ENCODE measurements at places on chromosomes 7 and 10.

GRCh38 chr10:47458466-47459154 lies 25.3 kb downstream of the ANXA8 start:
- DNase-seq, result no peak

DNA sequence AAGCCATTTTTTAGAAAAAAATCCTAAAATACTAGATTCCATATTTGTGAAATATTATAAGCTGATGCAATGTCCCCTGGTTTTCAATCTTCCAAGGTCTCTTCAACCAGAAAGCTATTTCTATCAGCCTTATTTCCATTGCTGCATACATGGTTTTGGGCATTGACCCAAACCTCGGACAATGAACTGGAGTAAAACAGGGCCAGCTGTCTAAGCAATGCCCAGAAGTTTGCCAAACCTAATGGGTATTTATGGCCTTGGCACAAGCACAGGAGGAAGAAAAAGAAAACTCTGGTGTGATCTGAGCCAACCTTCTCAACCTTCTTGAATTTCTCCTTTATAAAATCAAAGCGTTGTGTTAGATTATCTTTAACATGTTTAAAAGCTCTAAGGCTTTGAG lies 402.3 kb downstream of the DNAJB9 start:
- DNase-seq, result no peak

DNA sequence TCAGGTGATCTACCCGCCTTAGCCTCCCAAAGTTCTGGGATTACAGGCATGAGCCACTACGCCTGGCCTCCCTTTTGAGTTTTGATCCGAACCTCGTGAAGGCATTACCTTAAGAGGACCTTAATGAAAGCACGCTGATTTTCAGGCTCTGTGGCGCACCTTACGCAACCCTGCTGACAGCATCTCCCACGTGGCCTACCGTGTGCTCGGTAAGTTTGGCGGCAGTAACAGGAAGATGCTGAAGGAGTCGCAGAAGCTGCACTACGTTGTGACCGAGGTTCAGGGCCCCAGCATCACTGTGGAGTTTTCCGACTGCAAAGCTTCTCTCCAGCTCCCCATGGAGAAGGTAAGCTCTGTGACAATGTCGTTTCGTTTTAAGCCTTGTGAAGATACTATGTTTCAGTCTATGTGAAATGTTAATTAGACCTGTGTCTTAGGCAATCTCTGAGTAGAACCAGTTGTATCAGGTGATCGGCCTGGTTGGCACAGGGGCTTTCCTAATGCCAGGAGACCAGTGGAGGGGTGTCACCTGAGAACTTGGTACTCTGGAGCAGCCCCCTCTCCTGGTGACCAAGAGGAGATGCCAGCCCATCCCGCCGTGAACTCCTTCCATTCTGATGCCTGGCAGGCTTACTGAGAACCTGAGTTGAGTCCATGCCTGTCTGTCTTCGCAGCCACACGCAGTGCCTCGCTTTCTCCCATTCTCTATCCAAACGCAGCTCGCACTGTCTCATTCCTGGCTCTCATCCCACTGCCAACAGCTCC lies 43.5 kb downstream of the TRRAP start:
- DNase-seq, result no peak

DNA sequence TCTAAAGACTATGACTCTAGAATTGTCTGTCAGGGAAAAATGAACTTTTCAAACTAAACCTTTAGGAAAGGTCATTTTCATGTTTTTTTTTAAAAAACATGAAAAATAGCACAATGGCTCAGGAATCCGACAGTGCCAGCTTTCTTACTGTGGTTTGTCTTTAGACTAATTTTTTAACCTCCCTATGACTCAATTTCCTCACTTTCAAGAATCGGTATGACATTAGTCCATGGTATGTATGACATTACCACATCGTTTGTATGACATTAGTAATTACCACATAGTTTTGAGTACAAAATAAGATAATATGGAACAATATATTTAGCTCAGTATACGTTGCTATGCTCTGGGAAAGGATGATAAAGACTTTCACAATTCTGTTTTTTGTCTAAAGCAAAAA lies 383.2 kb downstream of the PTPRN2 start:
- no peak for DNase-seq

GRCh38 chr10:130627346-130628045 lies 491.3 kb downstream of the GLRX3 start:
- no peak for DNase-seq

- DNase-seq, result no peak
These were observed 39.0 kb upstream of the TECTB start for GRCh38 chr10:112244197-112244596.

DNA sequence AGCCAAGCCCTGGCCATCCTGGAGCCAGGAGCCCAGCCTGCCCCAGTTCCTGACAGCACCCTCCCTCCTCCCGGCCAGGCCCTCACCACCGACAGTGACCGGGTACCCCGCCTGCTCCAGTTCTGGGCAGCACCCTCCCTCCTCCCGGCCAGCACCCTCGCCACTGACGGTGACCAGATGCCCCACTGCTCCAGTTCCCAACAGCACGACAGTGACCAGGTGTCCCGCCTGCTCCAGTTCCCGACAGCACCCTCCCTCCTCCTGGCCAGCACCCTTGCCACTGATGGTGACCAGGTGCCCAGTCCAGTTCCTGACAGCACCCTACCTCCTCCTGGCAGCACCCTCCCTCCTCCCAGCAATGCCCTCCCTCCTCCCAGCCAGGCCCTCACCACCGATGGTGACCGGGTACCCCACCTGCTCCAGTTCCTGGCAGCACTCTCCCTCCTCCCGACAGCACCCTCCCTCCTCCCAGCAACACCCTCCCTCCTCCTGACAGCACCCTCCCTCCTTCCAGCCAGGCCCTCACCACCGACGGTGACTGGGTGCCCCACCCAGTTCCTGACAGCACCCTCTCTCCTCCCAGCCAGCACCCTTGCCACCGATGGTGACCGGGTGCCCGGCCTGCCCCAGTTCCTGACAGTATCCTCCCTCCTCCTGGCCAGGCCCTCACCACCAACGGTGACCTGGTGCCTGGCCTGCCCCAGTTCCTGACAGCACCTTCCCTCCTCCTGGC lies 40.3 kb downstream of the VIPR2 start:
- no peak for DNase-seq

DNA sequence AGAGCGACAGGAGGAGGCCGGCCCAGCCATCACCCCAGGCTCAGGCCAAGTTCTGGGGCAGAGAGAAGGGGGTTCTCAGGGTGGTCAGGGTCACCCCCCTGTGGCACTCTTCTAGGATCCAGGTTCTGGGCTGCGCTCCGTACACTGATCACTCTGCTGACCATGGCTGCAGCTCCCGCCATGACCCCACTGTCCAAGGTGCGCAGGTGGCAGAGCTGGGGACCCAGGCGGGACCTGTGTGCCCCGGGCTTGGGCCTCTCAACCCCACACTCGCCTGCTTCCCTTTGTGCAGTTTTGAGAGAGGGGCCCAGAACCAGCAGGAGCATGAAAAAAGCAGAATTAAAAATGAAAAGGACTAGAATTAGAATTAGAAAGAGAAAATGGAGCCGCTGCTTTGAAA lies 227.1 kb downstream of the FANK1 start:
- no peak for DNase-seq

DNA sequence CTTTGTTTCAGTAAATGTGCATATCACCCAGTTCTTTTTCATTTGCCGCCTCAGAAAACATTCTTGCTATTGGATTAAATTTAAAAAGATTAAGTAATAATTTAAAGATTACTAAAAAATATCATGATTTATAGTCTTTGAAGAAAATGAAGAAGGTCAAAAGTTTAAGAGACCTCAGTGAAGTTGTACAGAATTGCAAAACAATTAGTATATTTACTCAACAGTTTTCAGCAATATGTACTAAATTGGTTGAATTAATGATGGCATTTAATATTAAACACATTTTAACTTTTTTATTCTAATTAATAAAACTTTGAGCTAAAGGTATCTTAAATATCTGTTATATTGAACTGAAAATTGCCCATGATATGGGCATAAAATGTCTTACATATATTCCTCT lies 49.9 kb upstream of the KLF6 start:
- DNase-seq, result no peak

GRCh38 chr10:123008355-123009104 lies at the start of the genes ACADSB and IKZF5:
Gene ACADSB (plus strand): TSS chr10:123009006. CDS start chr10:123009030, 24 bp downstream.
Gene IKZF5 (minus strand): TSS chr10:123008795. CDS start chr10:122998625, 10,170 bp downstream.
- peak; percentile 97 for DNase-seq

- DNase-seq, result no peak
These were observed 83.5 kb downstream of the PRR15 start for GRCh38 chr7:29647020-29647654.

GRCh38 chr10:20769481-20769880 lies 127.6 kb downstream of the NEBL start:
- DNase-seq, result no peak

- DNase-seq, result peak; percentile 82
These were observed 29.7 kb downstream of the VIM start for GRCh38 chr10:17257466-17258321.

- no peak for DNase-seq
These were observed 148.7 kb upstream of the PPP2R2D start for GRCh38 chr10:131751827-131752775.

GRCh38 chr7:26073041-26073440 lies 79.0 kb upstream of the NFE2L3 start:
- no peak for DNase-seq

DNA sequence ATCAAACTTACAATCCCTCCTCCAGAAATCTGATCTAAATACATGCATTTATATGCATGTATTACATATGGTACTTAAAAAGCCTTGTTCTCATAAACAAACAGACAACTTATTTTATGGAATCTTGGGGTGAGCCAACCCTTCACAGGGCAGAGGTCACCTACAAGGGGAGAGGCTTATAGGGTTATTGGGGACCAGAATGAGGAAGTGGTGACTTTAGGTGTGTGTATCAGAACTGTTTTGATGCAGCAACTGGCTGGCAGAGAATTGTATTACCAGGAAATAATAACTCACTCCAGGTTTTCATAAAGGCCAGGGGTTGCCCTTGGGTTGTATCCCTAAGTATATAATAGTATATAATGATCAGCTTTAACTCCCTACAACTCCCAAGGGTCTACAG lies 91.1 kb downstream of the SVIL start:
- no peak for DNase-seq

GRCh38 chr10:110305767-110306451 lies 1.2 kb upstream of the SMNDC1 start:
- peak; percentile 82 for DNase-seq

DNA sequence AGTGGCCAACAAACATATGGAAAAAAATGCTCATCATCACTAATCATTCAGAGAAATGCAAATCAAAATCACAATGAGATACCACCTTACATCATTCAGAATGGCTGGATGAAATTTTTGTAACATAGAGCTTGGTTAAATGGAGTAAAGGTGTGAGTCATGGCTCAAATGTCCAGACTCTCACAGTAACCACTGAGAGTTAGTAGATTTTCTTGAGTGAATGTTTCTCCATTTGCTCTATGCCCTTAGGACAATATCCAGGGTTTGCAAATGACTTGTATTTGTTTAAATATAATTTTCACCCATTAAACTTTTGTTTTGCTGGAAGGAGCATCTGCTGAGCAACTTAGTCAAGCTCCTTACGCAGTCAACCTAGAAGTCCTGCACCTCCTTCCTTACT lies 967.2 kb downstream of the XPNPEP1 start:
- DNase-seq, result no peak

DNA sequence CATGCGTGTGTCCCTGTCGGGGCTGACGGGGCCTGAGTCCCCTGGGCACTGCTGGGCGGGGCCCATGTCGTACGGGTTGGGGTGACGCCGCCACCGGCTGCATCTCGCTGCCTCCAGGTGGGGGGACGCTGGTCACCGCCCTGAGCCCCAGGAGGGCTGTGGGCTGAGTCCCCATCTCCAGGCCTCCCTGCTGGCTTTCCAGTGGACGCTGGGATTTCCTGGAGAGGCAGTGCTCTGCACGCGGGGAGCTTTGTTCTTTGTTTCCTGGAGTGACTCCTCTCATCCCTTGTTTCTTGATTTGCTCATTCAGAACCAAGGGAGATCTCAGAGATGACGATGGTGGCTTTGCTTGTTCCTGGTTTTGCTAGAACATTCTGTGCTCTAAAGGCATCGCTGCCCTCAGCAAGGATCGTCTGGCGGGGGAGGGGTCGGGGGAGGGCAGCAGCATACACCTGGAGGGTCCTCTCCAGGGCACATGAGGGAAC lies 21.0 kb downstream of the PWWP2B start:
- DNase-seq, result no peak

DNA sequence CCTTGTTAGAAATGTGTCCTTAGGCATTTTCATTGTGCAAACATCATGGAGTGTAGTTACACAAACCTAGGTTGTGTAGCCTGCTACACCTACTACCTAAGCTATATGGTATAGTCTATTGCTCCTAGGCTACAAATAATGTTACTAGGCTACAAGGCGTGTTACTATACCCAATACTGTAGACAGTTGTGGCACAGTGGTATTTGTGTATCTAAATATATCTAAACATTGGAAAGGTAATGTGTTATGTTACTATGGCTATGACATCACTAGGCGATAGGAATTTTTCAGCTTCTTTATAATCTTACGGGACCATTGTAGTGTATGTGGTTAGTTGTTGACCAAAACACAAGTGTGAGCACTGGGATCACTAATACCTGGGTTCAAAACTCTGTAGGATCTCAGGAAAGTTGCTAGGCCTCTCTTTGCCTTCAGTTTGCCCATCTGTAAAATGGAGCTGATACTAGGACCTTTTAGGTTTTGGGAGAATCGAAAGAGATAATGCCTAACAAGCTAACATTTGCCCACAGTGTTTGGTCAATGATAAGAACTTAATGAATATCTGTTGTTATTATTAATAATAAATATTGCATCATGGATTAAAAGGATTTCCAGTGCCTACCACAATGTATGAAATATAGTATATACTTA lies 2.7 kb downstream of the BICC1 start:
- DNase-seq, result no peak

- DNase-seq, result no peak
These were observed 587.2 kb downstream of the SORCS1 start for GRCh38 chr10:106577266-106577665.

GRCh38 chr7:2981103-2981480 lies 62.6 kb downstream of the CARD11 start:
- DNase-seq, result no peak

DNA sequence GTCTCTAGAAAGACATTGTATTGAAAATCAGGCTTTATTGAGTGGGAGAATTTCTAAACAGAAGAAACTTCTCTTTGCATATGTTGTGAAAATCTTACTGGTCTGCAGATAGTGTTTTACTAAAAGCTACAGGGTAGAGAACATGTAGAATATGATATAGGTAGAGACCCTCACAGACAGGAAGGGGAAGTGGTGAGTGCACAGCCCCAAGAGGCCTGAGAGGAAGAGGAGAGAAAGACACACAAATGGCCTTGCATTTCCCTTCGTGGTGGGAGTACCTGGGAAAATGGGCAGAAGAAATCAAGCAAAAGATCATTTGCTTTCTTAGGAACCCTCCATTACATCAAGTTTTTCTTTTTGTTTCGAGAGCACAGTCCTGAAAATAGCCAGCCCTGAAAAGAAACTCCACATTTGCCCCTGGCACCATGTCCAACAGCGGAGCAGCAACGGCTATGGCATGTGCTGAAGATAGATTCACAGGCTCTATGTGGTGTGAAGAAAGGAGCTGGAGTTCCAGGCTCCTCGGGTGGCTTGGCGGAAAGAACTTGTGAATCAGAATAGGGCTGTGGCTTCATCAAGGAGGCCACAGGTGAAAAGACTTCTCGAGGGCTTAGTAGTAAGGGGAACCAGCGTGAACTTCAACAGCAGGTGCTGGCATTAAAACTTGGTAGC lies 143.5 kb downstream of the CALCR start:
- DNase-seq, result no peak

Data from activated CD4-positive, alpha-beta T cell treated with anti-CD3 and anti-CD28 coated beads, Interleukin-2, Interleukin-6, amounts not matched to agents 100 ng/mL and 50 ng/mL, durations not matched to agents 16 hours and 8 hours (primary cell).